Cerebellar cortex (tissue), 1 donor: ENCODE measurements at places on chromosomes 1 and 21.

DNA sequence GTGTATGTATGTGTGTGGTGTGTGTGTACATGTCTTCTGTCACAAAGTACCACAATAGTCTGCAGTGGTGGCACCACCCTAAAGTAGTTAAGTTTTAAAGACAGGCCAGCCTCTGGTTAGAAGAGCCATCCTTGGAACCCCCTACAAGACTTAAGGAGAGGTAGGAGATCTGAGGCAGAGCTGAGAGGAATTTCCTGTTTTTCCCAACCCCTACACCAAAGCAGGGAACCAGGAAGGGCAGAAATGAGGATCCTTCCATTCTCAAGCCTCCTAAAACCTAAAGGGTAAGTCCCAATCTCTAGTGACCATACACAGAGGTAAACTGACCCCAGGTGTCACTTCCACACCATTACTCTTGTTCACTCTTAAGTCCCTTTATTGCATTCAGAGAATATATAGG lies 11.1 kb downstream of the PEA15 start:
- no peak for DNase-seq

DNA sequence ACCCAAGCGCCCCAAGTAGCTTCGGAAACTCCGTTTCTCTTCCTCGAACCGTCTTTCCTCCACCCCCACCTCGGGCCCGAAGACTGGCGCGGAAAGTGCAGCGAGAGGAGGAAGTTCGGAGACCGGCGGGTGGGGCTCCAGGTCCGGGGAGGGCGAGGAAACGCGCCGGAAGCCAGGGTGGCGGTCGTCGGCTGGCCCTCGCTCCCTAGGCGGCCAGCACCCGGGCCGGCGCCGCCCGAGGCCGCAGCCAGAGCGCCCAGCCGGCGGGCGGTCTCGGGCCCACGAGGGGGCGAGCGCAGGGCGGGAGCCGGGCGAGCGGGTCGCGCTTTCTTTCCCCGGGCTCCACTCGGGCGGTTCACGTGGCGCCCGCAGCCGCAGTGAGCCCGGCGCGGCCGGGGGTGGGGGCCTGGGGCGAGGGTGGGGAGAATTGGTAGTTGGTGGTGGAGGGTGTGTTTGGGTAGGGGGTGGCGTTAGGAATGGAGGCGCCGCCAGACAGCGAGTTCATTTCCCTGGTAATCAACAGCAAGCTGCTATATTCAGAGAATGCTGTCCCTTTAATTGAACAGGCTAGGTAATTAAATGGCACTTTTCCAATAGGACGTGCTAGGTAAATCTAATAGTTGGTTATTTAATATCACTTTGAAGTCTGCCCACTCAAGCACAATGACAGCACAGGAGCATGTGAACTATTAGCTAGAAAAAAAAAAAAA lies 6.7 kb downstream of the LMO4 start:
- peak; percentile 48 for DNase-seq

DNA sequence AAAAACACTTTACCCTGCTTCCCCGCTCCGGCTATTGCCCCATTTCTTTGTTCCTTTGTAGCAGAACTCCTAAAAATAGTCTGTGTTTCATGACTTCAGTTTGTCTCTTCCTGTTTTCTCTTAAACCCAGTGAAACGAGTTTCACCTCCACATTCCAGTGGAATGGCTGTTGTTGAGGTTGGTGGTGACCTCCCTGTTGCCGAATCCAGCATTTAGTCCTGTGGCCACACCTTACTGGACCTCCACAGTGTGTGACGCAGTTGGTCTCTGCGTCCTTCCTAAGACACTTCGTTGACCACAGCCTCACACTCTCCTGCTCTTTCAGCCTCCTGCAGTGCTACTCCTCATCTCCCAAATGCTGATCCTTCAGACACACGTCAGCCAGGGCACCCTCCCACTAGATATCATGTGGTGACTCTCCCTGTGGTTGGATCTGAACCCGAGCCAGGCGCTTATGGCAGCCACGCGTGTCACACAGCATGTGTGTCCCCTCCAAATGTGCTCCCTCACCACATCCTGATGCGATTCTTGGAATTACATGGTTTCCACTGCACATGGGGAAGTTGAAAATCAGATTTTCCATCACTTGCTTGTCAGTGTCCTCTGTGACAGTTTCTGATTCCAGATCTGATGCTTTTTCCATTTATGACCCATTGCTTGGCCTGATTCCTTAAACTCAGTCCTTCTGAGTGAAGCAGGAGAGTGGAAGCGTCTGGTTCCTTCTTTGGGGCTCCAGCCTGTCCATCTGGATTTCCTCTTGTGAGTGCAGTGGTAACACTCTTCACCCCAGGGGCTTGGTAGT lies 99.1 kb upstream of the ARTN start:
- no peak for DNase-seq

DNA sequence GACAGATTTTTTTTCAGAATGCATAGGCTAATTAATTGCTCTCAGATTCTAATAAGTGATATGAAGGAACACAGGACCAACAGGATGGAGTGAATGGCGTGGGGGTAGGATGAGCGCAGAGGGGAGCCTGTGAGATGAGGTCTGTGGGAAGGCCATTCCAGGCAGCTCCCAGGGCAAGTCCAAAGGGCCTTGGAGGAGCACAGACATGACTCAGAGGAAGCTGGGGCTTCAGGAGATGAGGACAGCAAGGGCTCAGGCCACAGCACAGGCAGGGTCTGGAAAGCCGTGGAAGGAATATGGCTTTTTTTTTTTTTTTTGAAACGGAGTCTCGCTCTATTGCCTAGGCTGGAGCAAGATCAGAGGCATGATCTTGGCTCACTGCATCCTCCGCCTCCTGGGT lies 35.1 kb downstream of the FMN2 start:
- DNase-seq = no peak

GRCh38 chr1:16925635-16926490 lies 4.1 kb downstream of the CROCC start:
- DNase-seq = no peak

GRCh38 chr1:246565751-246566127 lies 322 bp downstream of the TFB2M start:
- no peak for DNase-seq

DNA sequence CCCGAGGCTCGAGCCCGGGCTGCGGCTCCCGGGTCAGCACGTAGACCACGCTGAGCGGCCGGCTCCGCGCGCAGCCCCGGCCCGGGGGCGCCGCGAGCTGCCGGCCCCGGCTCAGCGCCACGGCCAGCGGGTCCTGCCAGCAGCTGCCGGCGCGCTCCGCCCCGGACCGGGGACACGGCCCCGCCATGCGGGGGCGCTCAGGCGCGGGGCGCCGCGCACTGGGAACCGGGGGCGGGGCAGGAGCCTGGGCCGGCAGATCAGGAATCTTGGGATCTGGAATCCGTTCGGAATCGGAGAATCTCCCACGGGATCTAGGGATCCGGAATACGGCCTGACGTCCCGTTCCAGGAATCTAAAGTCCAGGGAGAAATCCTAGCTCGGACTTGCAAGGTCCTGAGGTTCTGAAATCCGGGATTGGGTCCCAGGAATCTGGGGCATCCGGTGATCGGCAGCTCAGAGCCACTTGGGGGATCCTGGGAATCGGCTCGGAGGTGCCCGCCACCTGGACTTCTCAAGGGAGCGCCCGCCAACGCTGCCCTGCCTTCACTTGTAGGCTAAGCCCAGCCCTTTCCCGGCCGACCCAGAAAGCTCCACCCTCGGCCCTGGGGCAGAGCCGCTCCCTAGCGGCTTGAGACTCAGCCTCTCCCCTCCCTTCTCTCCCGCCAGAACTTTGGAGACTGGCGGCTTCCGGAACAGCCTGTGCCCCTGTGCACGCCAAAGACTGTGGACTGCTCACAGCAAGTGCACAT lies at the start of gene MAP3K6:
Gene MAP3K6 (minus strand): TSS at position 551 of the 749 bp plus-strand sequence. CDS start 364 bp downstream, at position 187.
- DNase-seq = peak; percentile 90

- peak; percentile 97 for DNase-seq
These were observed 8.0 kb downstream of the FAAH start for GRCh38 chr1:46401964-46402626.

DNA sequence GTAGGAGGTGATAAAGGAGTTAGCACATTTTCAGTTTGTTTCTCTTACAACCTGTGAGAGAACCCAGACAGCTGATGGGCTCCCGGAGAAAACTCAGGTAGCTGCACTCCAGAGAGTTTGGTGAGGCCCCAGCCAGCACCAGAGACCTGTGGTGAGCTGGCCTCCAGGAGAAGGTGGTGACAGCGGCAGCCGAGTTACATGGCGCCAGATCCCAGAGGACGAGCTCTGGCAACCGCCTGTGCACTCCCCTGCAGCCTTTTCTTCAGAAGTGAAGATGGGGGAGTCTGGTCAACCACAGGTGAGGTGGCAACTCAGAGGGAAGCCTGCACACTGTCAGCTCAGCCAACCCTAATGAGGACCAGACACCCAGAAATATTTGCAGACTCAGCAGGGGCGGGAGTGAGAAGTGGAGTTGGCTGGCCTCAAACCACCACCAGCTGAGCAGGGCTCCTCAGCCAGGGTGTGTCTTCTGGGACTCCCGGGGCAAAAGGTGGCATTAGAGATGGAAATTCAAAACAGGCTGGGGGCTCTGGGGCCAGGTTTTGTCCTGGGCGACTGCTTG lies 209.7 kb downstream of the SETD4 start:
- DNase-seq = no peak

- DNase-seq = no peak
These were observed 43.4 kb downstream of the SHCBP1L start for GRCh38 chr1:182909578-182909977.

DNA sequence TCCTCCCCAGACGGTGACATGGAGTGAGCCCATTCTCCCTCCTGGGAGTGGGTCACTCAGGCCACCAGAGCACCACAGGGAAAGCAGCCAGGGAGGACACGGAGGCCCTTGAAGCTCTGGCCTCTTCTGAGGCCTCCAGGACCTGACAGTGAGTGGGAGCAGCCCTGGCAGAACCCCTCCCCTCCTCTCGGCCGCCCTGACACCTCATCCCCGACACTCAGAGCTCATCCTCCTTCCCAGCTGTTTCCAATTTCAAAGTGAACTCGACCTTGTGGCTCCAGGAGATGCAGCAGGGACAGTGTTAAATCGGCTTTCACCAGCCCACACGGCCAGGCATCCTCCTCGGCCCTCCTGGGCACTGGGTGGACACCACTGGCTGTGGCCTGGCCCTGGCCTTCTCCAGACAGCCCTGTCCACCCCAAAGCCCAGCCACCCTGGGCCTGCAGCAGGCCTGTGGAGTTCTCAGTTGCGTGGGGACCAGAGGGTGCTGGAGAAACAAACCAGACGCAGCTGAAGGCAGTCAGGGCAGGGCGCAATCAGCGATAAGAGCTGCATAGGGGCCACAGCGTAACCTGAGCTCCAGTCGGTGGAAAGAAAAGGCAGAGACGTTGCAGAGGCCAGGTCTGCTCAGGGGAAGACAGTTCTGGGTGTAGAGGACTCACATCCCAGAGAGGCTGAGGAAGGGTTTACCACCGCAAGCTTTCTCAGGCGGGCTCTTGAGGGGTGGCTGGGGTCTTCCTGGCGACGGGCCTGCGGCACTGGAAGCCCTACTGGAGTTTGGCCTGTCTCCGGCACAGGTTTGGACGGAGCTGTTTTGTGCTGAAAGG lies 27.1 kb downstream of the FTCD start:
- no peak for DNase-seq

- DNase-seq = no peak
These were observed 20.6 kb downstream of the LAMC2 start for GRCh38 chr1:183206538-183207122.

DNA sequence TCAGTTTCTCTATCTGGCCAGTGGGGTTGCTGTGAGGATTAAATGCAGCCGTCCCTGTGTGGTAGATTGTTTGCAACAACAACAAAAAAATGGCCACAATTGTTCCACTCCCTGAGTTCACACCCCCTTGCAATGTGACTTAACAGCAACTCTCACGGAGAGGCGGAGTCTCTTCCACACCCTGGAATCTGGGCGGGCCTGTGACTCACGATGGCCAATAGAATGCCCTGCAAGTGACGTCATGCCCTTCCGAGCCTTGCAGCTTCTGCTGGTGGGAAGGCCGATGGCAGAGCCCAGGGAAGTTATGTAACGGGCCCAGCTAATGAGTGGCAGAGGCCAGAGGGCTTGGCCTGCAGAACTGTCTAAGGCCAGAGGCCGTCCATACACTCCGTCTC lies 87.9 kb downstream of the RIPK4 start:
- peak; percentile 31 for DNase-seq

- no peak for DNase-seq
These were observed 87.4 kb downstream of the EIF4G3 start for GRCh38 chr1:21089299-21089698.

GRCh38 chr1:211973541-211973940 lies 61.8 kb downstream of the INTS7 start:
- no peak for DNase-seq
